NCI-H187 (cell line): ENCODE measurements at places on chromosomes 5 and 9.

DNA sequence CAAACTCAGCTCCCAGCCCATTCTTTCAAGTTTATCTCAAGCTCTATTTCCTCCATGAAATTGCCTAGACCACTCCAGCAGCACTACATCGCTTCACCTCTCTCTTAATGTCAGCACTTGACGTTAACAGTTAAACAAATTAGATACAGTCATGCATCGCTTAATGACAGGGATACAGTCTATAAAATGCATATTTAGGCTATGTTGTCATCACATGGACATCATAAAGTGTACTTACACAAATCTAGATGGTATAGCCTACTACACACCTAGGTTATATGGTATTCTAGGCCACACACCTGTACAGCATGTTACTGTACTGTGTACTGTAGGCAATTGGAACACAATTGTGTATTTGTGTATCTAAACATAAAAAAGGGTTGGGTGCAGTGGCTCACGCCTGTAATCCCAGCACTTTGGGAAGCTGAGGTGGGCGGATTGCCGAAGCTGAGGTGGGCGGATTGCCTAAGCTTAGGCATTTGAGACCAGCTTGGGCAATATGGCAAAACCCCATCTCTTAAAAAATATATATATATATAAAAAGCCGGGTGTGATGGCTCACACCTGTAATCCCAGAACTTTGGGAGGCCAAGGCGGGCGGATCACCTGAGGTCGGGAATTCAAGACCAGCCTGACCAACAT, 13.4 kb upstream of the PCSK5 start:
- DNase-seq, result no peak

DNA sequence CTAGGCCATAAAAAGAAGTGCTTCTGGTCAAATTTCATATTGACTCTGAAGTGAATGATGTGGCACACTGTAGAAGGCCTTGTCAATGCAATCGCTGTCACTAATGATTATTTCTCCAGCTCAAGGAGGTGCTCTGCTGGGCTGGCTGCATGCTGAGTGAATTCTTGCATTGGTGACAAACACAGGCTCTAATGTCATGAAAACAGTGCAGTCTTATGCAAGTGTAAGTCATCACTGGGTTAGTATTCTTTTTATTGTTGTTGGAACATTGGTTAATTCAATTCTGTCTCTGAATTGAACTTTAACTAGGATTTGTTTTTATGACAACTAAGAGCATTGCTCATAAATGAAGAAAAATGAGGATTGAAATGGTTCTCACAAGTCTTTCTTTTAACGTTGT, 57.3 kb upstream of the CD180 start:
- DNase-seq, result no peak

GRCh38 chr9:394347-395052, 179.8 kb downstream of the DOCK8 start:
- no peak for DNase-seq

DNA sequence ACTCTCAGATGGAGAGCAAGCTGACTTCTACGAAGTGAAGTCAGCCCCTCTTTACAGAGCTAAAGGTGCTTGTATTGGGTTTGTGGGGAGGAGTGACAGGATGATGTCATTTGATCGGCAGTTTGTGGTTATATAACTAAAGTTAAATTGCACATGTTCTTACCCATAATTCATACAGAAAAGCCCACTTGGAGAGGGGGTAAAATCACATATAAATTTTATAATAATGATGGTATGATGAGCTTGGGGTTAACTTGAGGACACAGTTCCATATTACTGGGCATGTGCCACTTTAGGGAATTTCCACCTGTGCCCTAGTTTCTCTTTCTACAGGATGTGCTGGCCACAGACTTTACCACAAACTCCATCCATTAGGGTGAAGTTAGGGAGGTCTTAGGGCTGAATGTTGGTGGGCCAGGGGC, 1178.6 kb upstream of the CDH9 start:
- no peak for DNase-seq

- DNase-seq, result no peak
Measured at GRCh38 chr5:23014266-23014665, 161.1 kb upstream of the CDH12 start.

DNA sequence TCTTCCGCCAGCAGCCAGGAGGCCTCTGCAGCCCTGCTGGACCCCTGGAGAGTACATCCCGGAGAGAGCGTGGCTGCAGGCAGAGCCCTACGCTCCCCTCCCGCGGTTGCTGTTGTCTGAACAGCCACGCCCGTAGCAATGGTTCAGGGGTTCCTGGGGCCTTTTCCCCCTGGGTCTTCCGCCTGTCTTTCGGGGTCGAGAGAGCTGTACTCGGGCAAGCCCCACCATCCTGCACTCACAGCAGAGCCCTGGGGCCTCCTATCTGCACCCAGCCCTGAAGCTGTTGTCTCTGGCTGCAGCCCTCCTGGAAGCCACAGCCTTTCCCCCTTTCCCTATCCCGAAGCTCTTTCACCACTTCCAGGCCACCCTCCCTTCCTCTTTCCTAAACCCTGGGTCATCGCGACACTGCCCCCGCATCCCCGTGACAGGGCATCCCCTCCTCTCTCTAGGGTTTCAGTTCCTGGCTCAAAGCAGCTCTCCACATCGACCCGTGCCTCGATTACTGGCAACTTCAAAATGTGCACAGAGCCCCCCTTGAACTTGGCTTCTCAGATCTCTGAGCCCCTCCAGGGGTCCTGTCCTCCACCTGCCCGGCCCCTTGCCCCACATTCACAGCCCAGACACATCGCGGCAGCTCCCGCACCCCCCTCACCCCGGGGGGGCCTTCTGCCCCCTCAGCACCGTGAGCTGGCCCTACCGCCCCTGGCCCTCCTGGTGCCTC, 43.9 kb upstream of the CEP72 start:
- no peak for DNase-seq

DNA sequence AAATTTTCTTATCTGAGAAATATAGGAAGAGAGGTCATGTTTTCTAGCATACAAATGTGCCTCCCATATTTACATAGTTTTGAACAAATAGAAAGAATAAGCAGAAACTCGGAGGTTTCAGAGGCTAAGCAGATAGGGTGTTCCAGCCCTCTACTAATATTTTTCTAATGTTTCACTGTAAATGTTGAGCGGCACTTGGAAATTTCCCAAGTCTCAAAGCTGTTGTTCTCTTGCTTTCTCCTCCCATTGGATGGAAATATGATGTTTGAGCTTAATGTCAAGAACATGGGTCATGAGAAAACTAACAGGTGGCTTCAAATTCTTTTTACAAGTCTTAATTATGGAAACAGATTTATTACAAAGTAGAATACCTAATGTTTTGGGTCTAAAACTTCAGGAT, 5.1 kb downstream of the SPINK1 start:
- no peak for DNase-seq

- DNase-seq, result no peak
Measured at GRCh38 chr9:92563116-92564100, 27.6 kb upstream of the ECM2 start.

- no peak for DNase-seq
Measured at GRCh38 chr5:147859962-147860640, 18.4 kb upstream of the SCGB3A2 start.

GRCh38 chr9:113600871-113601614, 137.5 kb downstream of the RGS3 start:
- DNase-seq, result no peak

DNA sequence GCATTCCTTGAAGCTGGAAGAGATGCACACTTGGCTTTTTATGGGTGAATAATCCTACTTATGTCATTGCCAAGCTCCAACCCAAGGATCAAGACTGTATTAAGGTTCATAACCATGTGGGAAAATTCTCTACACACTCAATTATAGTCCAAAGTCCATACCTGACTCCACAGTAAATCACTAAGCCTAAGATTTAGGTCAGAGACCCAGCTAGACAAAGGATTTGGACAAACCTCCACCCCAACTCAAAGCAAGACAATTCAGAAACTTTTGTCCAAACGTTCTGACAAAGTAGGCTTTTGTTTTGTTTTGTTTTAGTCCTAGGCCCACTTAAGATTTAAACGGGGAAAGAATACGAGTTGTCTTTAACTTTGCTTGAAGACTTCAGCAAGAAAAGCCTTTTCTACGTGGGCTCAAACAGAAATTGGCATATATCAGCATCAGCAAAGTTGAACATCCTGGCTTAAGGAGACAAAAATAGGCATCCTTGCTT, 1.7 kb downstream of the MEGF9 start:
- DNase-seq, result no peak

DNA sequence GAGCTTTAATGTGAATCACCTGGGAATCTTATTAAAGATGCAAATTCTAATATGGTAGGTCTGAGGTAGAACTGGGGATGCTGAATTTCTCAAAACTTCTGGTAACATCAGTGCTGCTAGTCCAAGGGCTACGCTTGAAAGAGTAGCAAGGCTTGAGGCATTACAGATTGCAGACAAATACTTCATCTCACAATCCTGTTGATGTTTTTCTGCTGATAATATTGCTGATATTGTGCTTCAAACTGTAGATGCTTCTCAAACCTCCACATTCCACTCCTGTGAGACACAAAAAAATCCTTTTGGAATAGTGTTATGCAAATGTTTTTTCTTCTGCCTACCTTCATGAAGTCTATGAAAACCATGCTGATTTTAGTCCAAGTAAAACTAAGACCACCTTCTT, 139.5 kb downstream of the SAXO1 start:
- no peak for DNase-seq
